ENCODE measurements at places on chromosomes 5 and 9.
A peak's percentile ranks its signal among the peaks of the same experiment; 100 is the strongest.

- no peak for DNase-seq
Observed at GRCh38 chr5:103919506-103919905, 356.9 kb upstream of the NUDT12 start.

GRCh38 chr5:146076455-146076854 lies 28.9 kb downstream of the PLAC8L1 start:
- DNase-seq, result no peak

- DNase-seq, result no peak
Observed at GRCh38 chr5:83577036-83577636, 105.6 kb downstream of the VCAN start.

DNA sequence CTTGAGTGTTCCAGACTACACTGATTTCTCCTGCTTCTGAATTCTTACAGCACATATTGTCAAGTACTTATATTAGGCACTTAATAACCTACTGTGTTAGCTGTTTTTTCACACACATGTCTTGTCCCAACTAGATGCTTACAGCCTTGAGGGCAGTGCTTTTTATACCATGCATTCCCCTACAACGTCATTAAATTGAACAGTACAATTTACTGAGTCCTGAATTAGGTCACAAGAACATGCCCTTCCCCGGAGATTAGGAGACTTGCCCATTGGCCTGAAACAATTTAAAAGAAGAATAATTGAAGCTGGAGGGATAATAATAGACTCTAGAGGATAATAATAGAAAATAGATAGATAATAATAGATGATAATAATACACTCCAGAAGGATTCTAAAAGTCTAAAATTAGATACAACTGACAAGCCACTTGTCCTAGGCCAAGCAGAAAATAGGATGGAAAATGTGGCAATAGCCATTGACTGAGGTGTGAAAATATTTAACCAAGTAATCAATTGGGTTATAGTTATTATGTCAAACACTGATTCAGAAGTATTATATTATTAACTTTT lies 112.6 kb upstream of the SLC12A2 start:
- DNase-seq, result no peak

GRCh38 chr5:143030349-143030748 lies 260.2 kb downstream of the ARHGAP26 start:
- no peak for DNase-seq

DNA sequence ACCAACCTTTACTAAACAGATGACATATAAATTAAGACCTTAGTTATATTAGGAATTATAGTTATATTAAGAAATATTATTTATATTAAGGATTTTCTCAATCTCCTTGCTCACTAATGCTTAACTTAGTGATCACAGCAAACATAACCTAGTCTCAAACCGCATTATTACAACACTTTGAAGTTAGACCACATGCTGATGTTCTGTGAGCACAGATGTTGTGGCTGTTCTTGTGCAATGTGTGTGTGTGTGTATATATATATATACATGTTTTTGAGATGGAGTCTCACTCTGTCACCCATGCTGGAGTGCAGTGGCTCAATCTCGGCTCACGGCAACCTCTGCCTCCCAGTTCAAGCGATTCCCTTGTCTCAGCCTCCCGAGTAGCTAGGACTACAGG lies 20.5 kb downstream of the ELP1 start:
- no peak for DNase-seq

DNA sequence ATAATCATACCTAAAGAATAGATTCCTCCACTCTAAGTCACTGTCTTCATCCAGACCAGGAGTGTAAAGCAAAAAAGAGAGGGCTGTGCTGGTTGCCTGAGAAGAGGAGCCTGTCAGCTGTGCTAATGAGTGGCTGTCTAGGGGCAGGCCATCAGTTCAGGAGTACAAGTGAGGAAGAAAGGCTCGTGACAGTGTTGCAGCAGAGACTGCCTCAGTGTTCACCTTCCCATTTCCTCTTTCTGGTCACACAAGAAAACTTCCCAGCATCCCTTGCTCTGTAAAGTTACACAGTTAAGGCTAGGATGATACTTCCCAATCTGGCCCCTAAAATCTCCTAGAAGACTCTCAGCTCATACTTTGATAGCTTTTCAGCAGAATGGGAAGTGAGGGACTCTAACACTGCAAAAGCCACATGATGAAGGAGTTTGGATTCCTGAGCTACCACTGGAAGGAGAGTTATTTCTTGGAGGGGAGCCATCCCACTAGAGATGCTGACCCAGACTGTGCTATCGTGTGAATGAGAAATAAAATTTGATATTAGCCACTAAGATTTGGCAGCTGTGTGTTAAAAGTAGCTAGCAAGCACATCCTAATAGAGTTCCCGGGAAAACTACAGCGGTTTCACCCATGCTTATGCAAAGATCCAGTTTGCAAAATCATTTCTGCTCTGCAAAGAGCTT lies 67.1 kb downstream of the ADAMTS12 start:
- DNase-seq, result no peak

DNA sequence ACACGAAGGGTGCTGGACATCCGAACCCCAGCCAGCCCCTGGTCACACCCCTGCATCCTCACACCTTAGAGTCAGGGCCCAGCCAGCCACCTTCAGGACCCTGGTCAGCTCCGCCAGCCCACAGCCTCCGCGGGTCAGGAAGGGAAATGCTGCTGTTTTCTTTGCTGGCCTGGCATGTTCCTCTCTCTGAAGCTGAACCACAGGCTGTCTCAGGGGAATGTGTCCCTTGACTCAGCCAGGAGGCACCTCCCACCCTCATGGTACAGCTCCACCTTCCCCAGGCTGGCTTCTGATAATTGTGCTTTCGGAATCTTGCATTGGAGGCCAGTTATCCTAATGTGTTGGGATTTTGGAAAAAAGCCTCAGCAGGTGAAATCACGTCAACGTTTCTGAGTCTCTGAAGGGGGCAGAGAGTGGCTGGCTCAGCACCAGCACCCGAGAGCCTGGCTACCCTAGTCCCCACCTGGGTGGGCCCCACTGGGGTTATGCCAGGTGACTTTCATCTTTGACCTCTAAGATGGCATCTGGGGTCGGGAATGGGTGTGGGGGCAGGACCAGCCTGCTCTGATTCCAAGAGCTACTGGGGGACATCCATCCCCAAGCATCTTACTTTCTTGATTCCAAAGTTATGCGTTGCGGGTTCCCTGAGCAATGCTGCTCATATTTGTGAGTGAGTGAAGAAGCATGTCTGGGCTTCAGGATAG lies 9.8 kb upstream of the OLFM1 start:
- peak; percentile 42 for DNase-seq

DNA sequence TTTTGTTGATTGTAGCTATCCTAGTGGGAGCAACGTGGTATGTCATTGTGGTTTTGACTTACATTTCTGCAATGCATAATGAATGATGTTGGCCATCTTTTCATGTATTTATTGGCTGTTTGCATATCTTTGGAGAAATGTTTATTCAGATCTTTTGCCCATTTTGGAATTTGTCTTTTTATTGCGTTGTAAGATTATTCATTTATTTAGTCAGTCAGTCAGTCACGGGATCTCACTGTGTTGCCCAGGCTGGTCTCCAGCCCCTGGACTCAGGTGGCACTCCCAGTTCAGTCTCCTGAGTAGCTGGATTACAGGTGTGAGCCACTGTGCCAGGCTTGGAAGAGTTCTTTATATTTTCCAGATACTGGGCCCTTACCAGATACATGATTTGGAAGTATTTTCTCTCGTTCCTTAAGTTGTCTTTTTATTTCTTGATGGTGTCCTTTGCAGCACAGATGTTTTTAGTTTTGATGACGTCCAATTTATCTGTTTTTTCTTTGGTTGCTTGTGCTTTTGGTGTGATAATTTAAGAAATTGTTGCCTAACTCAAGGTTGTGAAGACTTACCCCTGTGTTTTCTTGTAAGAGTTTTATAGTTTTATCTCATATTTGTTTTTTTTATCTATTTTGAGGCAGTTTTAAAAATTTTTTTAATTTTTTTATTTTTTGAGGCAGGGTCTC lies 67.1 kb downstream of the EHMT1 start:
- DNase-seq, result no peak

- DNase-seq, result no peak
Observed at GRCh38 chr5:15558240-15558639, 58.3 kb downstream of the FBXL7 start.

DNA sequence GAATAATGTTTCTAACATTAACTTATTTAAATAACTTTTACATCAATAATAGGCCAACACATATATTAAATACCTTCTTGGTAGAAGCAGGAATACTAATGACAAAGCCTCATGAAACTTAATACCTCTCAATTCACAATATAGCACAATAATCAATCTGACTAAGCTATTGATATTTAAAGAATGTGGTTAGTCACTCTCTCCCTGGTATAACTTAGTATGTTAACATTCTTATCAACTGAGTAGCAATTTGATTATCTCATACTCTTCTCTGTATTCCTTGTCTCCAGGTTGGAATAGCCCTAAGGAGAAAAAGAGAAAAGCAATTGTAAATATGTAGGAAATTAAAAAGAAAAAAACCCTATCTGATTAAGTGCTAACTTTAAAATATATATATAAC lies 4.9 kb upstream of the PGGT1B start:
- no peak for DNase-seq
